ENCODE measurements at places on chromosomes 4 and X.

GRCh38 chr4:86916392-86916791, 18.4 kb upstream of the AFF1 start:
- no peak for DNase-seq

DNA sequence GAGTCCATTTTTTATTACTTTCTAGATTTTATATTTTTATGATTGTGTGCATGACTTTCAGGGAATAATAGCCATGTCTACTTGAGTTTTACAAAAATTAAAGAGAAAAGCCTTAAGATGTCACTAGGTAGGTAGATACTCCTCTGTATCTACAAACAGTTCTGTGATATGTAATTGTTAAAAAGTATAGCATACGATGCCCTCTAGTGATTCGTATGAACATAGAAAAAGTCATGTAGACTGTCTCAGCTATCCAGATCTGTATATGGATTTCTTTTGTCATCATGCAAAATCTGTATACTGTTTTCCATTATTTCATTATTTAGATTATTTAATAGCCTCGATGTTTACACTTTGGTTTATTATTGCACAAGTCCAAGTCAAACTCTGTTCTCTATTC, 856.6 kb downstream of the CENPC start:
- DNase-seq = no peak

DNA sequence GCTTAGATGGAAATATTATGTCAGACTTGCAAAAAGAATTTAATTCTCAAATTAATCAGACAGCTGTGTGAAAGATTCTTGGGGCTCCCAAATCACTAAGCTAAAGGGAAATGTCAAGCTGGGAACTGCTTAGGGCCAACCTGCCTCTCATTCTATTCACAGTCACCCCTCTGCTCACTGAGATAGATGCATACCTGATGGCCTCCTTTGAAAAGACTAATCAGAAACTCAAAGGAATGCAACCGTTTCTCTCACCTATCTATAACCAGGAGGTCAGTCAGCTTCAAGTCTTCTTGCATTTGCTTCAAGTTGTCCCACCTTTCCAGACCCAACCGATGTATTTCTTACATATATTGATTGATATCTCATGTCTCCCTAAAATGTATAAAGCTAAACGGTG, 882.7 kb downstream of the CENPC start:
- no peak for DNase-seq

- no peak for DNase-seq
Observed at GRCh38 chr4:52172166-52172565, 121.1 kb downstream of the SPATA18 start.

- no peak for DNase-seq
Observed at GRCh38 chr4:138859254-138859653, 156.3 kb upstream of the NOCT start.

- no peak for DNase-seq
Observed at GRCh38 chr4:94650134-94650495, 107.6 kb upstream of the BMPR1B start.

GRCh38 chrX:101391831-101392230, 1.0 kb downstream of the RPL36A start:
- DNase-seq = no peak

DNA sequence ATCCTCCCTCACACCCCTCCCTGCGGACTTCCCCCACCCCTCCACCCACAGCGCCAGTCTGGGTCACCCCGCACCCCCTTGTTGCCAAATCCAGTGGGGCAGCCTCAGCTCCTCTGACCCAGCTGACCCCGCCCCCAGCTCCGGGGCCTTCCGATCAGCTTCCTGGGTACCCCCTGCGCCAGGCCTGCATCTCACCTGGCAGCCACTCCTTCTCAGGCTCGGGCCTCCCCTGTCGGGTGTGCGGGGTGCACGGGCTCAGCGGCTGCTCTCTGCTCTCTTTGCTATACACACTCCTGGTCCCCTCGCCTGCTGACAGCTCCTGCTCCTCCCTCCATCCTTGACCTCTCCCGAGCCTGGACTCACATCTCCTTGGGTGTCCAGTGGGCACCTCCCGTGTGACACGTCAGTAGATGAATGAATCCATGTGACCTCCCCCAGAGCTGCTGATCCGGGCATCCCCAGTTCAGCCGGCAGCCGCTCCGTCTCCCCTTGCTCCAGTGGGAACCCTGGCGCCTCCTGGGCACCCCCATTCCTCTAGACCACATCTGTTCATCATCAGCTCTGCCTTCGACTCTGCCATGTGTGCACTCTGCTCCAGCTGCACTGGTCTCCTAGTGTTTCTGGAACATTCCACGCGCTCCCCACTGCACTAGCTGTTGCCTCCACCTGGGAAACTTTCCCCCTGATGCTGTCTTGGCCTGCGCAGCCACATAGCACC, 9.9 kb downstream of the CFAP99 start:
- DNase-seq = no peak

DNA sequence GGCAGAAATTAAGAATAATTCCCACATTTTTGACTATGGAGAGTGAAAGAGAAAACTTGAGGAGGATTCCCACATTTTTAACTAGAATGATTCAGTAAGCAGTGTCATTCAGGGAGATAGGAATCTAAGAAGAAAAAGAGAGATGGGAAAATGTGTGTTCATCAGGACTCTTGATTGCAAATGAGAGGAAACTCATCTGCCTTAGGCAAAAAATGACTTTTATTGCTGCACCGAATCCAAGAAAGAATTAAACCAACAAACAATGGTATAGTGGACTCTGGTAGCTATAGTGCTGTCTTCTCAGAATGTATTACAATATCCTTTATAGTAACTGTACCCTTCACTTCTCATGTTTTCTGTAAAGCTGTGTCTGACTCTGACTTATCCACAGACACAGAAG, 15.0 kb upstream of the TMEM144 start:
- no peak for DNase-seq

DNA sequence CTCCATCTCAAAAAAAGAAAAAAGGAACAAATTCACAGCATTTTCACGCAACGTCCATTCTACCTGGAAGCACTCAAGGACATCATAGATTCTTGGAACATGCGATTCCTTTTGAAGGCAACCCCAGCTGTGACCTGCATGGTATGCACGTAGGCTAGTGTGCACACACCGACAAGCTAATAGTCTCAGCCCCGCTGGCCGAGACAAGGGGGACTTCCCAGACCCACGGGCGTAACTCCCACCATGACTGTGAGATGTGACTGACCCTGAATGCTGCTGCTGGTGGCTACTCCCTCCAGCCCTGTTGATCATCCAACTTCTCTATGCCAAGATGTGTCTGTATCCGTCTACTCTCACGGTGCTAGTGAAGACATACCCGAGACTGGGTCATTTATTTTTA, 78.3 kb downstream of the CRLF2 start:
- no peak for DNase-seq

DNA sequence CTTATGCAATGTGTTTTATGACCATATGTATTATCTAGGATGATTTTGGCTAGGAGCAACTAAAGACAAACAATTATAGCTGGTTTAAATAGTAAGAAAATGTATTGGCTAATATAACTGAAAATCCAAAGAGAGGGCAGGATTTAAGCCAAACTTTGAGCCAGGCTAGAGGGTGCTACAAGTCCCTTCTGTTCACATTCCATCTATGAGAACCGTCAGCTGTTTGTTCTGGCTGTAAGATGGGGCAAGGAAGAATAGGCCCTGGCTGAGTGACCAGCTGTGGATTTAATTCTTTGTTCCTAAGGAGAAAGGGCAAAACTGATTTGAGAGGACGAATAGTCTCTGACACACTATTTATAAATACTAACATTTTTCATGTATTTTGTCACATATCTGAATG, 79.2 kb upstream of the UGT8 start:
- DNase-seq = no peak

DNA sequence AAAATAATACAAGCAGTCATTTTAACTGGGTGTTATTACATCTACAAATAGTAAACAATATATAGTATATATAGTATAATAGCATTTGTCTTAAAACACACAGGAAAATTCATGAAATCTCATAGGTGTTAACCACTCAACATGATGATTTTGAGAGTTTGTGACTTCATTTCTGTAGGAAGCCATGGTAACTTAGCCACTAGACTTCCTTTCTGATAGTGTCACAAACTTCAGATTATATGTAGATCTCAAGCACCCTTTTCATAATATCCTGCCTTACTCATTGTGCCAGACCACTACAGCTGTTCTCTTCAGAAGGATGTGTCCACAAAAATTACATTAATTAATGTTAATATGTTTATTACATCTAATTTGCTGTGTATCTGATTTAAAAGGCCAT, 1250.6 kb downstream of the ADGRL3 start:
- DNase-seq = no peak
